ENCODE measurements at places on chromosomes 11 and 22.

- no peak for DNase-seq
Measured at GRCh38 chr11:68574308-68574707, 110.0 kb upstream of the GAL start.

- no peak for DNase-seq
Measured at GRCh38 chr11:34423300-34423699, 15.4 kb upstream of the CAT start.

GRCh38 chr22:31604137-31604705 lies 57.8 kb downstream of the PISD start:
- DNase-seq: no peak

DNA sequence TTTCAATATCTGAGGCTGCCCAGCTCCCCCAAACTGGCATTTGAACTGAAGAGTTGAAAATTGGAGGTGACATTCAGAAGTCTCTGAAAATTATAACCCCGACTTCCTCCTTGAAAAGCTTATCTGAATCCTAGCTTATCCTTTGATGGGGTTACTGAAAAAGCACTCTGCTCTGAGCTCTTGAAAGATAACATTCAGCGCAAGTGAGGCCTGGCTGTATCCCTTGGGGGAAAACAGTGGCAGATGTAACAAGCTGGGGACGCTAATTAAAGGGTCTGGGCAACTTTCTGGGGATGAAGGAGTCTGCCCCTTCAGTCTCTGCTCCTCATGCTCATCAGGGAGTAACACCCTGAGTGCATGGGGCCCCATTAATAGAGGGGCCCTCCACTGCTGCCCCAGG lies 402.0 kb upstream of the CADM1 start:
- DNase-seq: no peak

GRCh38 chr11:127939000-127939399 lies 648.4 kb downstream of the ETS1 start:
- no peak for DNase-seq

DNA sequence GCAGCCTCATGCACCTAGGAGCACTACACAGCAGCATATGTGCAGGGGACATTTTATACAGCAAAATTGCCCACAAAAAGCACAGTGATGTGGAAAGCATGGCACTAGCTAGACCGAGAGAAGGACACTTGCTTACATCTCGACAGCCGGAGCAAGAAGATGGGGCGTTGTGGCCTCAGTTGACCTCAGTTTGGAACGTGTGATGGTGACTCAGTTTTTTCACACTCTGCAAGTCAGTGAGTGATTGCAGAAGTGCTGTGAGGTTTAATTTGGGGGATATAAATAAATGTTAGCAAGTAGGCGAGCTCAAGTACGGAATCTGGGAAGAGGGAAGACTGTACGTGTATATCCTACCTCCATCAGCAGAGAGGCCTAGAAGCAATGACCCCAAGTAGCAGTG lies 23.3 kb downstream of the LRP5 start:
- no peak for DNase-seq

DNA sequence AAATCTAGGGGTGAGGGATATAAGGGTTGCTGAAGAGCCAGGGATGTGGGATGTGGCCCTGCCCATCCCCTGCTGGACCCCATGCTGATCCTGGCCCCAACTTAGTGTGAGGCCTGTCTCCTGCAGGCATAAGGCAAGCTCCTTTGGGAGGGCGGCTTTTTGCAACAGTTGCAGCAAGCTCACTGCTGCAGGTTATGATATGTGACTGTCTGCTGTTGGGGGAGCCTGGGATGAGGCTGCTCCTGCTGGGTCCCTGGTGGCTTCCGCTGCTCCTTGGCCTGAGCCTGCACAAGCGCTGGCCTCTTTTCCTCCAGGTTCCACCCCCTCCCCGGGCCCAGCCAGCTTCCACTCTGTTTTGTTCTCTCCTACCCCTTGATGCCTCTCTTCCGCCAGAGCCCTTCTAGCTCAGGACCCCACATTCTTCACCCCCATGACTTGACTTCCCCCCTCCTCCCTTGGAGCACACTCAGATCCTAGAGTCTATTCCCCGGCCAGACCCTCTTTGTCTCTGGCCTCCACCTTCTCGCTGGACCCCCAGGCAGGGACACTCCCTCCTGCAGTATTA lies 35.0 kb upstream of the SYT13 start:
- no peak for DNase-seq

- no peak for DNase-seq
Measured at GRCh38 chr22:22687638-22688500, 43.5 kb downstream of the GGTLC2 start.

- no peak for DNase-seq
Measured at GRCh38 chr11:31582697-31583096, 73.1 kb downstream of the ELP4 start.

GRCh38 chr11:126506789-126507188 lies 151.3 kb downstream of the ST3GAL4 start:
- DNase-seq: no peak

GRCh38 chr11:100308202-100308601 lies 378.9 kb upstream of the ARHGAP42 start:
- DNase-seq: no peak

GRCh38 chr11:380996-381395 lies 11.7 kb downstream of the B4GALNT4 start:
- no peak for DNase-seq

DNA sequence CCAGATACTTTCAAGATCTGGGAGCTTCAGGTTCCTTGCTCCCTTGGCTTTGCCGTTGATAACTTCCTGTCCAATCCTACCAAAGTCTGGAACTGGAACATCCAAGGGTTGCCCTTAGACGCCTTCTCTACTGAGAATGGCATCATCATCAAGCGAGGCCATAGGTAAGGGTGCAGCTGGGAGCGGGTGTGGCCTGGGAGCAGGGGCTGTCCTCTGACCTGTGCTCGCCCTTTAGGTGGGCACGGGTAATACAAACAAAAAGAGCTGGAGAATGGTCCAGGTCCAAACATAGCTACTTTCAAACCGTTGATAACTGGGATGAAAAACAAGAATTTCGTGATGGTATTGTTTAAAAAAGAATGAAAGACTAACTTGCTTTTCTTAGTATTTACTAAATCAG lies 25.0 kb downstream of the CASP12 start:
- DNase-seq: no peak

DNA sequence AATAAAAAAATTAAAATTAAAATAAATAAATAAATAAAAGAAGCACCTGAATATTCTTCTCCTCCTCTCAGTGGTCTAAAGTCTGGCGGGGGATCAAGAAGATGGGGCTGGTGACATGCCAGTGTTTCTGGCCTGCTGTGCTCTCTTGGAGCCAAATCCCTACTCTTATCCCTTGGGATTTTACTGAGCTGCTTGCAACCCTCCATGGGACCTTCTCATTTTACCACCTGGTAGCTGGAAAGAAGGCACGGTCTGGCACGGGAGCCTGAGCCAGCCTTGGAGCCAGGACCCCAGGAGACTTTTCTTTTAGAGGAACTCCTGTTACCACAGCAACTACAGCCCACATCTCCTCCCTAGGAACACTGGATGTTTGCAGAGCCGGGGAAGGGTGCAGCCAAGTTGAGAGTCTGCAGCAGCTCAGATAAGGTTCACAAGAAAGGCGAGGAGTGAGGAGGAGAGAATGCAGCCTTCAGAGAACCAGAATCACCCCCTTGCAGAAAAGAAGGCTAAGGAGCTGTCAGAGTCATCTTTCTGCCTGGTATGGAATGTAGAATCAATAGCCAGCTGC lies 21.4 kb downstream of the CD6 start:
- no peak for DNase-seq

DNA sequence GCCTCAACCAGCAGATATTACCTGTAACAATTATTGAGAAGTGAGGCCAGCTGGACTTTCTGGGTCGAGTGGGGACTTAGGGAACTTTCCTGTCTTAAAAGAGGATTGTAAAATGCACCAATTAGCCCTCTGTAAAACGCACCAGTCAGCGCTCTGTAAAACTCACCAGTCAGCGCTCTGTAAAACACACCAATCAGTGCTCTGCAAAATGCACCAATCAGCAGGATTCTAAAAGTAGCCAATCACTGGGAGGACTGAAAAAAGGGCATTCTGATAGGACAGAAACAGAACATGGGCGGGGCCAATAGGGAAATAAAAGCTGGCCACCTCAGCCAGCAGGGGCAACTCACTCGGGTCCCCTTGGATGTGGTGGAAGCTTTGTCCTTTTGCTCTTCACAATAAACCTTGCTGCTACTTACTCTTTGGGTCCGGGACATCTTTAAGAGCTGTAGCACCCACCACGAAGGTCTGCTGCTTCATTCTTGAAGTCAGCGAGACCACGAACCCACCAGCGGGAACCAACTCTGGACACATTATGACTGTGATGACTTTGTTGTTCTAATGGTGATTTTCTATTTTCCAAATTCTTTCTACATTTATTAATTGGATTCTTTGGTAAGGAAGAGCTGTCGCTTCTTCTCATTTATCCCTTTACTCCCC lies 40.2 kb upstream of the FGF3 start:
- DNase-seq: no peak

GRCh38 chr11:69513196-69513595 lies 31.7 kb downstream of the LINC01488 start:
- no peak for DNase-seq
